ENCODE measurements at places on chromosomes 5 and 9. TPM values are rescaled to one million over a fixed set of nuclear protein-coding genes. Genes with fewer than 3 reads are reported as not detected.

DNA sequence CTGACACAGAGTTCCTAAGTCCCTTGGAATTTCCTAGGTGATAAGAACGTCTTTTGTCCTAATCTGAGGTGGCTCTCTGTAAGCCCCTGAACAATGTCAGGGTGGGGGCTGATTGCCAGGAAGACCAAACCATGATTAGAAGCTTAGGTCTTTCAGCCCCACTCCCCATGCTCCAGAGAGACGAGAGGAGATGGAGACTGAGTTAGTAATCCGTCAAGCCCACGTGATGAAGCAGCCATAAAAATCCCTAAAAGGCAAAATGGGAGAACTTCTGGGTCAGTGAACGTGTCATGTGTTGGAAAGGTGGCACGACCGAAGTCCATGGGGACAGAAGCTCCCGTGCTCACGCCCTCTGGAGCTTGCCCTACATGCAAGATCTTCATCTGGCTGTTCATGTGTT lies 85.6 kb downstream of the RAD23B start:
- no peak overlapping the region for H3K27ac ChIP-seq
- H3K4me1 ChIP-seq: no peaks in the 10 kb centered on the region
- no peaks in the 10 kb centered on the region for H3K27me3 ChIP-seq

DNA sequence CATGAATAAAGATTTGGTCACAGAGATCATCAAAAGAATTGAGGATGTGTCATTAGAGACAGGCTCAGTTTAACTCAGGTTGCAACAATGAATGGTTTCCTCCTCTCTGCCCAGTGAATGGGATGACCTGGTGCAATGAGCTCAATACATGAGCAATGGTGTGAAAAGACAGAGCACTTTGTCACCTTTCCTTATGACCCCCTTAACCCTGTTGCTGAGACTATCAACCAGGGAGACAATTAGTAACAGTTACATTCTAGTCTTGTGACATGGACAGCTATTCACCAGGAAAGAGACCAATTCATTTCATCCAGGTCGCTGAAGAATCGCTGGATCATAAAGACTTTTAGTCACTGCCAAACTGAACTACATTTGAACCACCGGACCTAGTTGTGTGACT lies 19.9 kb upstream of the CDH6 start:
- DNase-seq: no peak
- no peaks in the 10 kb centered on the region for H3K36me3 ChIP-seq
- no peaks in the 10 kb centered on the region for H3K27me3 ChIP-seq

DNA sequence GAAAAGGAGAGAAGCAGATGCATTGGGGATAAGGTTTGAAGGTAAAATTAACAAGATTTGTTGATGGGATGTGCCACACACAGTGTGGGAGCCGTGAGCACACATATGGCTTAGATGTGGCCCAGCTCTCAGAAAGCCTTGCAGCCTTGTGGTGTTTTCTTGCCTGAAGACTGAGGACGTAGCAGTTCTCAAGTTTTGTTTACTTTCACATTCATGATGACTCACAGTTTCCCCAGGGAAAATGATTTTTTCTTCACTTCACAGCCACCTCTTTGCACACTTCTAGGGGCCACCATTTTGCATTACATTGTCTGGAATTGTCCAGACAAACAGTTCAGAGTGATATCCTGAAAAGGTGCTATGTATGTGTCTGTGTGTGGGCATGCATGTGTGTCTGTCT lies 126.2 kb downstream of the BASP1 start:
- H3K4me3 ChIP-seq: no peak overlapping the region
- H3K36me3 ChIP-seq: no peaks in the 10 kb centered on the region
- no peak overlapping the region for H3K27ac ChIP-seq

GRCh38 chr5:61600945-61601511 lies 269.0 kb downstream of the ZSWIM6 start:
- H3K27me3 ChIP-seq: no peaks in the 10 kb centered on the region
- DNase-seq: no peak
- no peak overlapping the region for H3K4me3 ChIP-seq
- H3K4me1 ChIP-seq: no peaks in the 10 kb centered on the region

GRCh38 chr5:174943785-174944184 lies 219.4 kb downstream of the MSX2 start:
- DNase-seq: no peak
- H3K27ac ChIP-seq: no peak overlapping the region
- H3K27me3 ChIP-seq: peaks cover 2% of the 10 kb centered on the region
- no peaks in the 10 kb centered on the region for H3K36me3 ChIP-seq
- no peaks in the 10 kb centered on the region for H3K4me1 ChIP-seq

GRCh38 chr5:144325532-144325931 lies 154.9 kb downstream of the KCTD16 start:
- H3K27ac ChIP-seq: no peak overlapping the region
- DNase-seq: no peak
- no peaks in the 10 kb centered on the region for H3K27me3 ChIP-seq
- no peaks in the 10 kb centered on the region for H3K4me1 ChIP-seq
- H3K36me3 ChIP-seq: no peaks in the 10 kb centered on the region

The PCDHGB6 gene
- polyA plus RNA-seq: 0.12 TPM

The MCIDAS gene
- polyA plus RNA-seq: not detected
